ENCODE measurements at places on chromosomes 11 and 22.

- DNase-seq, result no peak
Observed at GRCh38 chr11:12167061-12168000, 56.9 kb downstream of the MICAL2 start.

- DNase-seq, result no peak
Observed at GRCh38 chr22:49234459-49234858, 593.2 kb downstream of the BRD1 start.

DNA sequence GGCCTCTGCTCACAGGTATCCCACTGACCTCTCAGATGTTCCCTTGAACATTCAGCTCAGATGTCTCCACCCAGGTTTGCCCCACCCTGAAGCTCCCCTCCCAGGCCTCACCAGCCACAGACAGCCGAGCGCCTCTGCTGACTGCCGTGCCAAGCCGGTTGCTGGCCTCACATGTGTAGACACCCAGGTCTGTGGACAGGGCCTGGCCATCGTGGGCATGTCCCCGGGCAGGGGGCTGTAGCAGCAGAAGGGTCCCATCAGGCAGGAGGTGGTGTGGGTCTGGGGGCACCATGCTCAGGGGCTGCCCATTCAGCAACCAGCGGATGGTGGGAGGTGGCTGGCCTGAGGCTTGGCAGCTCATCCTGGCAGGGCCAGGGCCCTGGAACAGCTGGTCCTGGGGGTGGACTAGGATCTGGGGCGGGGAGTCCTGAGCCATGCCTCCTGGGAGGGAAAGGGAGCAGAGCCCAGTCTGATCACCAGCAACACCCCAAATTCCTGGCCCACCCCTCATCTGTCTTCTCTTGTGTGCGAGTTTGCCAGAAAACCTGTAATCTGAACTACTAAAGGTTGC lies 759 bp downstream of the ROBO4 start:
- no peak for DNase-seq

DNA sequence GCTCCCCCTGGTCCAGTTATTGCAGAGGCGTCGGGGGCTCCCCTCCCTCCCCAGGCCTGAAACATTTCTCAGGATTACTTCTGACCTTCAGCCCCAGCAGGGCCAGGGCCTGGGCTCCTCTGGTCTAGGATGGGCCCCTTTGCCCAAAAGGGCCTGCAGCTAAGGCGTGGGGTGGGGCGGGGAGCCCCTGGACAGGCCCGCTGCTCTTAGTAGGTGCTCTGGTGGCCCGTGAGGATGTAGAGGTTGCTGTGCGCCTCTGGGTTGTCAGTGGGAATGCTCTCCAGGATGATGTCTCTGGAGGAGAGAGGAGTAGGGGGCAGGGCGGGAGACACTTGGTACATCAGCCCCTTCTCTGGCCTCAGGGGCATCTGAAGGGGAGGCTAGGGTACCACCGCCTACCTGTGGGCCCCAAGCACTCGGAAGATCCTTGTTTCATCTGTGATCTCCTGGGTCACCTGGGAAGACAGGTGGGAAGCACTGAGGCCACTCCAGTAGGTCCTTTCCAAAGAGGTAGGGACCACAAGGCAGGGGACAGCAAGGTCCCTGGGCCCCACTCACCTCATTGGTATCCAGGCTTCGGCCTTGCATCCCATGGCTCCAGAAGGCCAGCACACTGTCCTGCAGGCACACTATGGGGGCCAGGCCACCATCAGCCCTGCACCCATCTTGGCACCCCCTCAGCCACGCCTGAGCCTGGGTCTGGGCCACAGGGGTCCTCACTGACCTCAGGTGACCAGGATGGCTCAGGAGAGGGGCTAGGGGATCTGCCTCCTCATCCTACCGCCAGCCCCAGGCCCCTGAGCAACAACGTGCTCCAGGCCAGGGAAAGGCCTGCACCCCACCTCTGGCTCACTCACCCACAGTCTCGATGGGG lies 11.2 kb upstream of the SF1 start:
- DNase-seq, result no peak

- DNase-seq, result no peak
Observed at GRCh38 chr11:112206071-112206470, 20.2 kb upstream of the PTS start.

GRCh38 chr11:59794417-59794816 lies 16.2 kb downstream of the MRPL16 start:
- no peak for DNase-seq

- DNase-seq, result no peak
Observed at GRCh38 chr11:134158023-134158422, 65.7 kb downstream of the NCAPD3 start.

DNA sequence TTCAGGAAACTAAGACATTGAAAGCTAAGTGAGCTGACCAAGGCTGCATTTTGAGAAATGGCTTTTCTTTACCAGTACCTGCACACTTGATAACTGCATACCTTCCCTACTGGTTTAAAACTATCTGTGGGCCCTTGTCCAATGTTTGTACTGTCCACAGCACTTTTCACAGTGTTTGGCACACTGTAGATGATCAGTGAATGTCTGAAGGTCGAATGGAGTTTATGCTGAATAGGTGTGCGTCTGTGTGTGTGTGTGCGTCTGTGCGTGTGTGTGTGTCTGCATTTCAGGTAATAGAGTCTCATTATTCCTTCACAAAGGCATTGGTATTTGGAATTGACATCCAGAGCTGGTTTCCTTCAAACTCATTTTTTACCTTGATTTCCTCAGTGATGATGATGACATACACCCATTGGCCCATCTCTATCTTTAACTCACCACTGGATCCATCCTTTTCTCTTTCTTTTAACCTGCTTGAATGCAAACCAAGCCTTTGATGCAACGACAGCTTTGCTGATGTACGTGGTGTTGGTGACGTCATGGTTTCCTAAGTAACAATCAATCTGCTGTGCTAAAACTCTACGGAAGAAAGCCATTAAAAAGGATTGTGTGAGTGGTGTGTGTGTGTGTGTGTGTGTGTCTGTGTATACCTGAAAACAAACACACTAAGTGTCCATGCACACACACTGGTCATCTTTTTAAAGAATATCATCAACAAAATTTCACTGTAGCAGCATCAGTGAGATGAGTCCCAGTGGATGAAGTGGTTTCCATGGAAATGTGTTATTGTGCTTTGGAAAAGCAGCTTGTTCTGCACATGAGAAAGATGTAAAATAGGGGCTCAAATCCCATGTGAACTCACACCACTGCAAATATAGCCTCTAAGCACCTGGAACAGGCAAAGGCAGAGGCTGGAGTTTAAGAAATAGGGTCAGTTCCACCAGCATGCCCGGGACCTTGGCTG lies 490.2 kb upstream of the B3GAT1 start:
- DNase-seq, result no peak

- no peak for DNase-seq
Observed at GRCh38 chr11:78840200-78840599, 265.5 kb upstream of the NARS2 start.

Measured in iPS DF 19.7 (cell line).